Amniotic stem cell (primary cell): ENCODE measurements at places on chromosomes 7 and 10.

DNA sequence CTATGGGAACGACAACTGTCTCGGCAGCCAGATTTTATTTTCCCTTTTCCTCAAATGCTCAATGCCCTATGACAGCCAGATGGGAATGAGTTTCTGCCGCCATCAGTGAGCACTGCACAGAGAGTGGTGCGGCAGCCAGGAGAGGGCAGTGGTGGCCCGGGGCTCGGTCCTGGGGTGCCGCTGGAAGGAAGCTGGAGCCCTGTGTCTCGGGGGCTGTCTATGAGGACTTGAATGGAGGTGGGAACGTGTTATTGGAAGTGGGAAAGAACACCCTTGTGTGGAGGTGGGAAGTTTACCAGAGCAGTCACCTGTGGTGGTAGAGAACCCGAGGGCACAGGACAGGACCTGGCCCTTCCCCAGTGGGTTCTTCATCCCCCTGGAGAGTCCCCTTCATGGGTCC is 35.8 kb downstream of the JAKMIP3 start:
- DNase-seq, result no peak

DNA sequence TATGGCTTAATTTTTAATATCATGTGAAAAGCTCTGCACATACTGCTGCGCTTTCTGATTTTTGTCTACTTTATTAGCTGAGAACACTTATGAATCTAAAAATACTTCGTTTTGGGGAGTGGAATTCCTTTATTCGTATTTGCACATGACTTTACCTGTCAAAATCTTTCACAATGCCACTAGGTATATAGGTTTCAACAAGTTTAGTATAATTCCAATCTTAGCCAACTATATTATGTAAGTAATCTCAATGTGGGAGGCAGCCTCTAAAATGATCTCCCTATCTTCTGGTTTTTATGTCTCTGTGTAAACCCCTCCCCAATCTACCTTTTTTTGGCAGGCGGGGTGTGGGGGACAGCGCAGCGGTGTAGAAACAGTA is 55.3 kb downstream of the PARD3 start:
- DNase-seq, result no peak

DNA sequence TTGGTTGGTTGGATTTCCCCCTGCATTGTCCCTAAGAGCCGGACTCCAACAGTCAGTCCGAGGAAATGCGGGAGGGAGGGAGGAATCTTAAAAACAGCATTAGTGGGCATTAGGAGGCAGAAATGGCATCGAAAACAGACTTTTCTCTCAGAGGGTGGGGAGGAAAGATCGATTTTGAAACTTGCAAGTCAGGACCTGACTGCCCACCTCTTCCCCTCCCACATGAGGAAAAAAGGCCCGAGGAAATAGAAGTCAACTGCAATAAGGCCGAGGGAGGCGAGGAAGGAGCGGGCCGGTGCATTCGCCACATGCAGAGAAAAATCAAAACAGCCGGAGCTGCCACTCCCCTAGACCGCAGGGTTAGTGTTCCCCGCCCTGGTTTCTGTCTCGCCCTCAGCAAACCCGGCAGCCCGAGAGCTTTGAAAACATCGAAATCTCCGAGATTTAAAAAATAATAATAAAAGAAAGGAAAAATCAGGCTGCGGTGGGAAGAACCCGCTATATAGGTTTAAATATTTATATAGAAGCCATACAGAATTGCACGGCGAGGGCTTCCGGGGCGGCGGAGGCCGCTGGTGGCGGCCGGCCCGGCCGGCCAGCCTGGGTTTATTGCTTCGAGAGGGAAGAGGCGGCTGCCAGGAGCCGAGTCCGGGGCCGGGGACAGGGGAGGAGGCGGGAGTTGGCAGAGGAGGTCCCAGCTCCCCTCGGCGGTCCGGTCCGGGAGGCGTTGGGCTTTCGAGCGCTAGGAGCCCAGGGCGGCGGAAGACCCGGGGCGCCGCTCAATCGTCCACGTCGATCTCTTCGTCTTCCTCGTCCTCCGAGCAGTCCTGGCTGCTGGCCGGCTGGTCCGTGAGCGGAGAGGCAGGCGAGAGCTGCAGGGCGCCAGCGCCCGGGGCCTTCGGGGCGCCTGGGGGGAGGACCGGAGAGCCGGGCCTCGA is 2.5 kb downstream of the LBX1 start:
- DNase-seq, result no peak

DNA sequence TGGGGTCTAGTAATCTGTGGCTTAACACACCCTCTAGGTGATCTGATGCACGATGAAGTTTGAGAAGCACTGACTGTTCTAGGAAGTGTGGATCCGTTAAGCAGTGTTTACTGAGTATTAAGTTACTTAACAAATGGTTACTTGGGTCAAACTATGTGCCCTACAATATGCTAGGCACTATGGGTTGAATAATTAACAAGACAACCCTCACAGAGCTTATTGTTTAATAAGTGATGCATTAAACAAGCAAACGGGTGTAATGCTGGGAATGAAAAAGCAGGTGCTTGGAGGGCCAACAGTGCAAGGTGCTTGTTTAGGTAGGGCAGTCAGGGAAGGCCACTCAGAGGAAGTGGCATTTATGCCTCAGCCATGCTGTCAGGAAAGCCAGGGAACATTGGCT is 378.0 kb upstream of the PODXL start:
- DNase-seq, result no peak

DNA sequence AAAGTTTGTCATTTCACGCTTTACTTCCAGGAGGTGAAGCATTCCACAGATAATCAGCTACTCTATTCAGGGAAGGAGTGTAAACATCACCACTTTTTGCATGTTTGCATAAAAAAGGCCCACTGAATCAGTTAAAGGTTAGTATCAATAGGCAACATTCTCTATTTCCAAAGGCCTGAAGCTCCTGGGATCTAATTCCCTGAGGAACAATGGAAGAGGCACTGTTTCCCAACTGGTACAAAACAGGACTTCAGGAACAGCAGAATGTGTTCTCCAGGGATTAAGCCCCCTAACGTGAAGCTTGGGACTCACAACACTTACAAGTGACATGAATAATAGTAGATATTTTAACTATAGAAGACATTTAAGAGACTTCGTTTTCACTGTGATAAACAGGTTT is 6.1 kb downstream of the LRRN3 start:
- no peak for DNase-seq

GRCh38 chr10:49207936-49208487 is 19.8 kb upstream of the TMEM273 start:
- DNase-seq, result no peak

DNA sequence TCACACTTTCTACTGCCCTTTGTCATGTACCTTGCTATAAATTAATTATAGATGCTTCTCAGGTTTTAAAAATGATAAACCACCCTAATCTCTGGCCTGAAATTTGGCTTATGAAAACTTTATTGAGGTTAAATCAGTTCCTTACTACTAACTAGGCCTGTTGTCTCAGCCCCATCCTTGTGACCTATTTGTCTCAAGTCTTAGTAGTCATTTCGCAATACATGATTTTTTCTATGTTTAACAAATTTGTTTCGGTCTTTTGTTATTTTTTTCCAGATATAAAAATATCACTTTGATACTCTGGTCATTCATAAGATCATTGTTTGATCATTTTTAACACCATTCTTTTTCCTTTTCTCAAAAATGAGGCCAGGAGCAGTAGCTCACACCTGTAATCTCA is 411.6 kb downstream of the GFRA1 start:
- DNase-seq, result no peak

DNA sequence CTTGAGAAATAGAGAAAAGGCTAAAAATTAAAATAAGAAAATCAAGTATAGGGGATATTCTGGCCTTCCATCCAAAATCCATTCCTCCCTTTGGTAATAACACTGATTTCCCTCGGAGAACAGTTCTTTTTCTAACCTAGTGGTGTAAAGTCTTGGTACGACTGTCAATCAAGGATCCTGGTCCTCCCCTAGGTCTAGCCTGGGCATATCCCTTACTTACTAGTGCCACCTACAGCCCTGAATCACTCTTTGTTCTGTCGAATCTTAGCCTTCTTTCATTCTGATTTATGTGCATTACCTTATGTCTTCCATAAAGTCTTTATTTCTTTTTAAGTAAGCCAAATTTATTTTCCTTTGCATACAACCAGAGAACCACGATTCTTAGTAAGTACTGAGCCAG is 298.7 kb upstream of the LRRTM3 start:
- no peak for DNase-seq

- no peak for DNase-seq
Observed at GRCh38 chr7:99825452-99825851, 2.4 kb upstream of the CYP3A43 start.

DNA sequence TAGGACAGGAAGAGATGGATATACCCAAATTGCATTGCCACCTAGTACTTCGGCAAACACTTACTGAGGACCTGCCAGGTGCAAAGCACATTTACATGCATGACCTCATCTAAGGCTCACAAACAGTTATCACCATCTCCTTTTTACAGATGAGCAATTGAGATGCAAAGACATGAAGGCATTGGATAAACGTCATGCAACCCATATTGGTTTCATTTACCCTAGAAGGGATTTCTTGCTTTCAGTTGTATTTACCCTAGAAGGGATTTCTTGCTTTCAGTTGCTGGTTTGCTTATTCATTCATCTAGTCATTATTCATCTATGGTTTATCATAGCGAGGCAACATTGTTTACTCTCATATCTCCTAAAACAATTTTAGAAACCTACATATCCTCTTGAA is 52.2 kb downstream of the STEAP1B start:
- DNase-seq, result no peak

- no peak for DNase-seq
Observed at GRCh38 chr10:83555264-83555663, 584.0 kb upstream of the GHITM start.

GRCh38 chr7:157932498-157933218 is 595.9 kb downstream of the DNAJB6 start:
- no peak for DNase-seq

DNA sequence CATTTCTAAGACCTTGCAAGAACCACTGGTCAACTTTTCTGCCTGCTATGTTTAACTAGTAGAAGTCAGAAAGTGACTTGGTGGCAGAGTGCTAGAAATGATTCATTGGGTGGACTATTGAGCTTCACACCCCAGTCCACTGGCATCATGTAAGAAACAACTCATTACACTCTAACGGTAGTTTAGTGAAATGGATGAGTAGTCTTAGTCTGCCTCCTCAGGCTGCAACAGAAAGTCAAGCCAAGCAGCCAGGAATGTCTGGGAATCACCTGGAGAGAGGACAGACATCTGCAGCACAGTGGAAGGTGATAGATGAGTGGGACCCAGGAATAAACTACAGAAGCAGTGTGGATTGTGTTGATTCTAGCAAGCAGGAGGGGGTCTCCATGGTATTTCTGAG is 125.4 kb downstream of the AUTS2 start:
- no peak for DNase-seq

DNA sequence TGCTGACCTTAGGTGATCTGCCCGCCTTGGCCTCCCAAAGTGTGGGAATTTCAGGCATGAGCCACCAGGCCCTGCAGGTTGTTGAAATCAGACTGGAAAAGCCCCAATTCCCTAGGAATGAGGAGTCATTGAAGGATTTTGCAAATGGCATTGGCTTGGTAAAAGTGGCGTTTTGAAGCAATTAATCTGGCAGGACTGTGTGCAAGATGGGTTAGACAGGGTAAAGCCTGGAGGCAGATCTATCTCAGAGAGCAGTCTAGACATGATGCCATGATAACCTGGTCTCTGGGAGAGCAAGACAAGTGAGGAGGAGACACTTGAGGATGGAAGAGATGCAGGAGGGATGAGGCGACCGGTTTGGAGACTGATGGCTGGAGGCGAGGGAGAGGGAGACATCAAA is 45.7 kb upstream of the UBE2H start:
- DNase-seq, result no peak
